ENCODE measurements at places on chromosomes 4 and X. TPM values are rescaled to one million over a fixed set of nuclear protein-coding genes. Genes with fewer than 3 reads are reported as not detected.
A peak's percentile ranks its signal among the peaks of the same experiment; 100 is the strongest.

DNA sequence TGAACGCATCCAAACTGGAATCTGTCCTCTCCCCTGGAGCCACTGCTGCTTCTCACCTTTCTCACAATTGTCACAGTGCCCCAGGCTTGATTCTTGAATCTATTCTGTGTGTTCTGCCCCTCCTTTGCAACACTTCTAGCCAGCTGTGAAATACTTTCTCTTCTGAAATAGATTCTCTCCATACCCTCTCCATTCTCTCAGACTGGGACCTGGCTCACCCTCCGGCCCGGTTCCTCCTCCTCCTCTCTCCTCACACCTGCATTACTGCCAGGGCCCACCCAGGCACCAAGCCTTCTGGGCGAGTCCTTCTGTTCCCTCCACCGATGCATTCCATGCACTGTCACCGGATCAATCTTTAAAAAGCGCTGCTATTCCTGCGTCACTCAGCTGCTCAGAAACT is 336.1 kb downstream of the UNC5C start:
- no peak for DNase-seq

DNA sequence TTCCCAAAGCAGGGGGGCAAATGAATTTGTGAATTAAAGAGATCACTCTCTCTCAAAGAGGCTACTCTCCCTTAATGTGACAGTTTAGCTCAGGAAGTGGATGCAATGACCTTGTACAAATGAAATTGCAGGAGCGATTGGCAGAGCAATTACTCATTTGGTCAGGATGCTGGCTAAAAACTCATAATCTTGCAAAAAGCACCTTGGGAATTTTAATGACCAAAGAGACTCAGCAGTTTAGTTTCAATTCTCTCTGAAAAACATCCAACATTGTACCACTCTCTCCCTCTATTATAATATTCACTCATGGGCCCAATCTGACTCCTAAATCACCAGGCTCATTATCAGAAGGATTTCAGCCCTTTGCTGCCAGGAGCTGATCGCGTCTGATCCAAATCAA is 26.1 kb downstream of the PDGFC start:
- no peak for DNase-seq

GRCh38 chr4:55069248-55069647 is 56.1 kb downstream of the KDR start:
- no peak for DNase-seq

GRCh38 chr4:86221002-86221401 is 138.9 kb downstream of the MAPK10 start:
- DNase-seq, result no peak

PNMA3 gene
- 9.9 TPM for total RNA-seq

GRCh38 chr4:78552389-78553042 is 946 bp downstream of the ANXA3 start:
- DNase-seq, result no peak

ADGRG4 gene
- not detected for total RNA-seq

- DNase-seq, result no peak
Measured at GRCh38 chrX:155864655-155865054, 16.5 kb upstream of the VAMP7 start.

H2BW2 gene
- not detected for total RNA-seq

SLC4A4 gene
- total RNA-seq, result not detected

ITM2A gene
- 135 TPM for total RNA-seq

PNCK gene
- 0.54 TPM for total RNA-seq

DNA sequence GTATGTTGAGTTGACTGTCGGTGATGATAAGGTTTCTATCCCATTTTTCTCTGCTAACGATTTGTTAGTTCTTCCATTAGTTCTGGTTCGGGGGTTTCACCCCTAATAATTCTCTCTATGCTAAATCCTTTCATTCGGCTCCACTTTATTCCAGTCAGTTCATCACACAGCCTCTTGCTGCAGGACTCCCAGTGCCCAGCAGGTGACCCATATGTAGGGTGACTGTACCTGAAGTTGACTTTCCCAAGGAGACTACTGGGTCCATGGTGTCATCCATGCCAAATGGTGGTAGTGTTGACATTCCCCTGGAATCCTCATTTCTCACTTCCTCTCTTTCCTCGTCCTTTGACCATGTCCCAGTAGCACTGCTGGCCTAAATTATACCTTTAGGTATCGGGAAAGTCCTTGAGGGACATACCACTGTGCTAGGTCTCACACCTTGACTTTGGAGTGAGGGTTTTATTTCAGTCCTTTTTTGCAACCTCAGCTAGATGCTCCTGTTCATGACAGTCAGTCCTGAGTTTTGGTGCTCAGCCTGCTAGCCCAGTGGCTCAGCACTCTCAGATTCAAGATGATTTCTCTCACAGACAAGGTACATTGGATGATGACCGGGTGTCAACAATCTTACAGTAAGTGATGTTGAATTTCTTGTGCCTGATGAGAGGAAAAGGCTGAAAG is 105.1 kb upstream of the ARHGAP24 start:
- no peak for DNase-seq

ELK1 gene
- 27.3 TPM for total RNA-seq

DNA sequence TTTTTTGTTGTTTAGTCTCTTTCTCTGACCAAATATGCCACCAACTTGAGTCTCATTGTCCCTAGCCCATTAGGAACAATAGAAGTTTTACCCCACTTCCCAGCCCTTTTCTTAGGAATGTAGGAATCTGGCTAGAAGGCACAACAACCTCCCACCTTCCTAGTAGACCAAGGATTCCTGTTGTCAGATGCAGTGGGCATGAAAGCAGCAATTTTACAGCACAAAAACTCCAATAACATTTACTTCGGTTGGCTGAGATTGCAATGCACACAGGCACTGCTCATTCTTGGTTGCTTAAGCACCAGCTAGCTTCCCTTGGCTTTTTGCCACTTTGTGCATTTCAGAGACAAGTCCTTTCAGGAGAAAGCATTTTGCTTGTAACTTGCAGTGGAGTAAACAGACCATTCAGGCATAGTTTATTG is 312.8 kb downstream of the TENM3 start:
- no peak for DNase-seq

DNA sequence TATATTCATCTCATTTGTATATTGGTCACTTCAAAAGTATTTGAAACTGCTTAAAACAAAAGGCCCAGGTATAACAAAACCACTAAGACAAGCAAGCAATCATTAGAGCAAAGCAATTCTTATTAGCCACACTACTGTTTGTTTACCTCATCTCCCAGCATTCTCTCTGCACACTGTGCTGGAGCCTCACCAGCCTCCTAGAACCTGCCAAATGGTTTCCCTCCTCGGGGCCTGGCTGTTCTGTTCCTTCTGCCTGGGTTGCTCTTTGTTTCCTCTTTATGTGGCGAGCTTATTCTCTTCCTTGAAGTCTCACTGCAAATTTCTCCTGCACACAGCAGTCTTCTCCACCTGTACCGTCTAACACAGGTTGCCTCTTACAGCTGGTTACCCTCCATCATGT is 67.5 kb upstream of the MND1 start:
- no peak for DNase-seq

DNA sequence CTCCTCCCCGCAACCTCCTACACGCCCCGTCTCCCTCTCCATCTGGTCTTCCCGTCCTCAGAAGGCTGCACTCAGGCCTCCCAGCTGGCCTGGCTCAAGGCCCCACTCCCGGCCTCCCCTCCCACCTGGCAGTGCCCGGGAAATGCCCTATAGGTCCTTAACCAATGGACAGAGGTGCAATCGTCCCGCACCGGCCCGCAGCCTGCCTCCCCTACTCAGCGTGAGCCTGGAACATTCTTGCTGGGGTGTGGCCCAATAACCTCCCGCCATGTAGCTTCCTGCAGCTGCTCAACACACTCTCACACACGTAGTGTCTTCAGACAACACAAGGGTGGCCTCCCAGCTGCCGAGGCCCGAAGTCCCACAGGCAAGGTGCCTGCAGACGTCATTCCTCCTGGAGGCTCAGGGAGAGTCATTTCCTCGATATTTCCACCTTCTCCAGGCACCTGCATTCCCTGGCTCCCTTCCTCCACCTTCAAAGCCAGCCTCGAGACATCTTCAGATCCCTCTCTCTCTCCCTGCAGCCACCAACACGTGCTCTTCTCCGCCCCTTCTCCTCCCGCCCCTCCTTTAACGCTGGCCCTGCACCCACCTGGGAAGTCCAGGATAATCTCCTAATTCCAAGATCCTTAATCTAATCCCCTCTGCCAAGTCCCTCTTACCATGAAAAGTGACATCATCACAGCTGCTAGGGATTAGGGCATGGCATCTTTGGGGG is 56.2 kb downstream of the ADRA2C start:
- DNase-seq, result no peak

DNA sequence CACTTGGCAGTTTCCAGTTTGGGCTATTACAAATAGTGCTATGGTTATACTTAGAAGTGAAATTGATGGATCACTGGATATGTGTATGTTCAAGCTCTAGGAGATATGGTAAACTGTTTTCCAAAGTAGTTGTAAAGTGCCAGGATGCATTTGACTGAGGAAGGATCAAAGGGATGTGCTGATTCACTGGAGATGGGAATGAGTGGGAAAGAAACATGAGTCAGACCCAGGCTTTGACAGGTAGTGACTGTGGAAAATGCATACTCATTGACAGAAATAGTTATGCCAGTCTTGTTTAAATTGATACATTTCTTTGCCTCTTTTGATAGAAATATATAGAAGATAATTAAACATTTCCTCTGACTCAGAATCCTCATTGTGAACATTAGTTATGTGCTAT is 77.9 kb downstream of the CEP135 start:
- no peak for DNase-seq

- DNase-seq, result no peak
Measured at GRCh38 chr4:172683021-172683420, 485.6 kb upstream of the GALNT7 start.

GRCh38 chrX:19715711-19716638 is 171.4 kb downstream of the SH3KBP1 start:
- DNase-seq, result no peak

DNA sequence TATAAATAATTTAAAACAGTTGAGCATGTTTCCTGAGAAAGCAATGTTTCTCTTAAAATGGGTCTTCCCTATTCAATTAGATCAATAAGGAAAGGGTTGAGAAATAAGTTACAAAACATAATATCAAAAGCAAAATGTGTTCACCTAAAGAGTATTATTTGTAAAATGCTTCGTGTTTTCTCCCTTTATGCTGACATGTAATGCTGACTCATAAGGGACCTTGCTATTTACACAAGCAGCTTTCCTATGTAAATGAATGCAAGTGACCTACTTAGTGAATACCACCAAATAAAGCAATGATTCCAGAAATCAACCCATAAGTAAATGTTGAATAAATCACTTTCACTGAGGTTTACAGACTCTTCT is 91.5 kb downstream of the ELOVL6 start:
- no peak for DNase-seq

PPEF2 gene
- total RNA-seq, result not detected

GRCh38 chrX:125170459-125170858 is 149.2 kb upstream of the TEX13C start:
- DNase-seq, result no peak

GRCh38 chrX:12985331-12985730 is 10.4 kb downstream of the TMSB4X start:
- DNase-seq, result no peak

GRCh38 chr4:54780149-54780495 is 122.4 kb downstream of the KIT start:
- DNase-seq, result no peak

- DNase-seq, result no peak
Measured at GRCh38 chr4:157225096-157225495, 4.6 kb downstream of the GRIA2 start.

G6PD gene
- 36.5 TPM for total RNA-seq

DNA sequence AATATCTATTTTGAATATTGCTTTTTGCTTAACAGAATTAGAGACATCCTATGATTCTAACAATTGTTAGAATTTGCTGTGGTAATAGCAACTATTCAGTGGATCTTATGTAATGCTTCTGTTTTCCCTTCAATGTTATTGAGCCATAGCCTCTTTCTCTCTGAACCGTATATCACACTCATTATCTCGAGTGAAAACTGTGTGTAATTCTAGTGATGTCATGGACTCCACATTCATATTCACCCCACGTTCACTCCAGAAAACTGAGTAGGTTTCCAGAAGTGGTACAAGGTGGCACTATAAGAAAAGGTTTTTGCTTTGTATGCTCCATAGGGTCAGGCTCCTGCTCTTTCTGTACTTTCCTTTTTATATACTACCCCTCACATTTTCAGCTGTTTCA is 534.3 kb upstream of the PABPC4L start:
- no peak for DNase-seq

DNA sequence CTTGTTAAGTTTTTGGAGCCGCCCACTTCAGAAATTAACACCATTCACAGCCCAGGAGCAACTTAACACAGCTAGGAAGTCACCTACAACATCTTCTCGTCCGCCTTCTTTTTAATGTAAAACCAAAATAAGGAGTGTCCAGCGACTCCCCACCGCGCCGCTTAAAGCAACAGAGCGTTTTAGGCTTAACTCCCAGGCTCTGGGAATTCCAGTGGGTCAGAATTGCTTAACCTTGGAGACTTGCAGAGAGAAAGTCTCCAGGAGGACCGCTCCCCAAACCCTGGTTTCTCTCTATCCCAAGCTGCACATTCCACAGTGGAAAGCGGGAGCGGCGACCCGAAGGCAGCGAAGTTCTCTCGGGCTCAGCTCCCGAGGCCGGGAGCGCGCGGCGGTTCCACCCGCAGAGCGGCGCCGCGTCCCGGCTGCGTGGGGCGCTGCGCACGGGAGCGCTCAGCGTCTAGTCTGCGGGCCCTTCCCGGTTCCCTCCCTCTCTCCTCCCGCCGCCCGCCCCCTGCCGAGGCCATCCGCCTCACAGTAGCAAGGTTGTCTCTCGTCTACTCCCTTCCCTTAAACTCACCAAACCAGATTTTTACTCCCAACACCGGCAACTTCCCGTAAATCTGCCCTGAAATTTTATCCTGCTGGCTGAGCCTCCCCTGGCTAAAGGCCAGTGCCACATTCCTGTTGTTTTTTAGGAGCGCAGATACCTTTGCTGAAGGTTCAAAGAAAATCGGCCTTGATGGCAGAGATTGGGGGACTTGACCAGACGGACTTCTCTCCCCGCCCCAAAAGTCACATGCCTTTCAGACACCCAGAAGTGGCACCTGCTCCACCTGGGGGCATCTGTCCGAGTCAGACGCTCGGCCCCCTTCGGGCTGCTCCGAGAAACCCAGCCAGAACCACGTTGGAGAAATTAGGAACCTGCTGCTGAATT is at the start of gene RBM47:
RBM47 (minus strand) TSS at position 464 of the 934 bp plus-strand sequence. CDS start 190,971 bp downstream, outside the sequence.
- peak; percentile 36 for DNase-seq

- no peak for DNase-seq
Measured at GRCh38 chr4:183071222-183071621, 27.8 kb upstream of the WWC2 start.

RHOXF1 gene
- 4.7 TPM for total RNA-seq

DNA sequence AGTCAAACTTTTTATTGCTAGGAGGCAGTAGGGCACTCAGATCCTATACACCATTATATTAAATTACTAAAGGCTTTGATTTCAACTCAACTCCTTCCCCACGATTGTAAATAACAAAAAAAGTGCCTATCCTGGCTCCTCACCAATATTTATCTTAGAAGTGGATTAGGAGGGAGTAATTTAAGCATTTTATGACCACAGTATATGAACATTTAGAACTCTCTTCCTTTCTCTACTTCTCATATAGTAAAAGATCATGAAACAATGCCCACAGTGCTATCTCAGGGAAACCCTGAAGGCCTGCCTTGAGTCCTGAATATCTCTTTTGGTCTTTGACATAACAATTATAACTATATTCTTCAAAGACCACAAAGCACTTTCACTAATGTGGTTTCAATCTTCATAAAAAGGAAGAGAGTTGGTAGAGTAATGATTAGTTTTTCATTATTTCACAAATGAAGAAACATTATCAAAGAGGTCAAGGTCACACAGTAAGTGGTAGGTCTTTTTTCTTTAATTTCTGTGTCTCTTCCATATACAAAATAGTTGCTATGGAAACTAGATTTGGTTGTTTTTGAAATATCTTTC is 29.1 kb upstream of the ADH1C start:
- no peak for DNase-seq

GRCh38 chr4:92522356-92522755 is 218.6 kb downstream of the GRID2 start:
- DNase-seq, result no peak

AMBN gene
- not detected for total RNA-seq

TMEM271 gene
- not detected for total RNA-seq
